Activated CD8-positive, alpha-beta memory T cell treated with anti-CD3 and anti-CD28 coated beads, Interleukin-2, amount 10 ng/mL, durations not matched to agents 7 days and 5 days (primary cell): ENCODE measurements at places on chromosomes 2 and 18. TPM values are rescaled to one million over a fixed set of nuclear protein-coding genes. Genes with fewer than 3 reads are reported as not detected.

- H3K36me3 ChIP-seq: no peaks in the 10 kb centered on the region
- no peak overlapping the region for H3K27ac ChIP-seq
- no peak for DNase-seq
Measured at GRCh38 chr18:72651033-72651432, 106.9 kb upstream of the CBLN2 start.

GRCh38 chr2:27428978-27429541 is 629 bp downstream of the NRBP1 start:
- peak; percentile 88 for DNase-seq
- peak overlapping the region; percentile 93 for H3K4me3 ChIP-seq
- H3K4me1 ChIP-seq: peaks cover 31% of the 10 kb centered on the region
- peaks cover 14% of the 10 kb centered on the region for H3K36me3 ChIP-seq
- no peaks in the 10 kb centered on the region for H3K27me3 ChIP-seq

- H3K27ac ChIP-seq: no peak overlapping the region
- no peaks in the 10 kb centered on the region for H3K4me1 ChIP-seq
- H3K36me3 ChIP-seq: no peaks in the 10 kb centered on the region
- H3K4me3 ChIP-seq: no peak overlapping the region
- DNase-seq: no peak
Measured at GRCh38 chr2:220904015-220904414, 668.1 kb downstream of the EPHA4 start.

DNA sequence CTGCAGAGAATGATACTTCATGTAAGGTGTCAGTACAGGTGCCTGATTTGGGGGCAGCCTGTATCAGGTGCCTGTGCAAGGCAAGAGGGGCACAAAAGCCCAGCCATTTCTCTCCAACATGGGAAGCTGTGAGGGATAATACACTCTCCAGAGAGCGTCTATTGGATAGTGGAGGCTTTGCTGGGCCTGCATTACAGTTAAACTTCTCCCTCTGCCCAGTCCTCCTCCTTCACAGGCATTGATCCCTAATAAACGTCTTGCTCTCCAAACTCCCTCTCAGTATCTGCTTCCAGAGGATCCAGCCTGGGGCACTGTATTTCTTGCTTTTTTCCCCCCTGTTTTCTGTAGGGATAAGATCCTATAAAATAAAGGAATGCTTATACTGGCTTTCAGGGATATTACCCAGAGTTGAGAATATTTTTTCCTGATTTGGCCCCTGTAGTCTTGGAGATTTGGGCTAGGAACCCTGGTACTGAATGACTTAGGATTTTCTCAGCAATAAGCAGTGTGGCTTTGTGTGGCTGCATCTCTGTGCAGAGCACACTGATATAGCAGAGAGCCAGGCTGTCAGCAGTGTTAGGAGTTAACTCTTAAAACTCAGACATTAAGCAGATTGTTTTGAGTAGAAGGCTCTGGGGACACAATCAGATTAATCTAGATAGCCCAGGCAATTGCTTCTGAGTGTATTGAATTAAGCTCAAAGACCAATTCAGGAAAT is 330.6 kb downstream of the CYRIA start:
- no peak overlapping the region for H3K27ac ChIP-seq
- H3K4me1 ChIP-seq: no peaks in the 10 kb centered on the region
- H3K27me3 ChIP-seq: no peaks in the 10 kb centered on the region
- H3K36me3 ChIP-seq: no peaks in the 10 kb centered on the region

GRCh38 chr18:30457156-30457555 is 585.4 kb downstream of the DSC3 start:
- H3K4me3 ChIP-seq: no peak overlapping the region
- H3K27ac ChIP-seq: no peak overlapping the region
- H3K4me1 ChIP-seq: no peaks in the 10 kb centered on the region
- H3K36me3 ChIP-seq: no peaks in the 10 kb centered on the region

DNA sequence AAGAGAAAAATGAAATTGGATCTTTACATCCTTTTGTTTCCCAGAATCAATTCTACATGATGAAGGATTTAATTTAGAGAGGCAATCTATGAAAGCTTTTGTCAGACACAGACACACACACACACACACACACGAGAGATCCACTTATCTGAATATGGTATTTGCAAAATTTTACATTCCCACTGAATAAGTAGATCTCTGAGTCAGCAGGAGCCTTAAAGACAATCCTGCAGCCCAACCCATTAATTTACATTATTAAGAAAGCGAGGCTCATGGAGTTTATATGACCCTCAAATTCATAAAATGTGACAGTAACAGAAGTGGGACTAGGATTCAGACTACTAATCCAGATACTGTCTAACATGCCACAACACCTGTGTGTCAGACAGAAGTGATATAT is 404.4 kb downstream of the NRXN1 start:
- DNase-seq: no peak
- H3K4me3 ChIP-seq: no peak overlapping the region
- H3K27me3 ChIP-seq: no peaks in the 10 kb centered on the region
- H3K27ac ChIP-seq: no peak overlapping the region

DNA sequence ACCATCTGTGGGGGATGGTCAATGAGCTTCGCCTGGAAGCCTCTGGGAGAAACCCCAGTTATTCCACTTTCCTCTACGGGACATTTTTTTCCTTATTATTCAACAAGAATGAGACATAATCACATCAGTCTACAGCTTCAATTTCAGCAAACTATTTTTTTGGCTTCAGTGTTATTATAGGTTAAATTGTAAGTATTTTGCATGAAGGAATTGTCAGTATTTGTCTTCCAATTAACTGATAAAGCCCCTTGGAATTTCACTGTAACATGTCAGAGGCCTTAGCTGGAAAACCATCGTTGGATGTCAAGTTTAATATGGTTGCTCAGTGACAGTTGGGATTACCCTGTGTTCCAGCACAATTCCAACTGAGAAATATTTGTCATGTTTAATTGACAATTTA is 480.9 kb upstream of the CHST9 start:
- H3K4me1 ChIP-seq: no peaks in the 10 kb centered on the region
- H3K27me3 ChIP-seq: no peaks in the 10 kb centered on the region
- DNase-seq: no peak
- no peaks in the 10 kb centered on the region for H3K36me3 ChIP-seq

GRCh38 chr2:11029136-11029535 is 117.4 kb downstream of the KCNF1 start:
- no peaks in the 10 kb centered on the region for H3K36me3 ChIP-seq
- H3K4me1 ChIP-seq: no peaks in the 10 kb centered on the region
- no peak for DNase-seq
- no peak overlapping the region for H3K27ac ChIP-seq
- H3K4me3 ChIP-seq: no peak overlapping the region

DNA sequence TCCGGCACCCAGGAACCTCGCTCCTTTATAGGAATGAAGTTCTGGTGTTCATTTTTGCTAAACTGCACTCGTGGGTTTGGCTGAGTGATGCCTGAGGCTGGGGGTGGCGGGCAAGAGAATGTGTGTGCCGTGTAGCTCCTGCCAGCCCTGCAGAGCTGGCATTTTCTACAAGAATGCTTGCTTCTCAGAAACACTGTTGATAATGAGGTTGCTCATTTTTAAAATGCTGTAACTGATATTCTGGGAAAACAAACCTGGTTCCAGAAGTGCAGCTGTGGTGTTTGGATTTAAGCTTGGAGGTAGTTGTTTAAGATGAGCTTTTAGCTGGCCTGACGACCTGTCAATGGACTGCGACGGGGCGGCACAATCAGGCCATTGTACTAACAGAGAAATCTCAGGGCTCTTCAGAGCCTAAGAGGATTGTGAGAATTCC is 511.9 kb upstream of the TNP1 start:
- H3K27ac ChIP-seq: no peak overlapping the region
- no peaks in the 10 kb centered on the region for H3K36me3 ChIP-seq
- no peak for DNase-seq
- no peaks in the 10 kb centered on the region for H3K27me3 ChIP-seq
- no peak overlapping the region for H3K4me3 ChIP-seq

DNA sequence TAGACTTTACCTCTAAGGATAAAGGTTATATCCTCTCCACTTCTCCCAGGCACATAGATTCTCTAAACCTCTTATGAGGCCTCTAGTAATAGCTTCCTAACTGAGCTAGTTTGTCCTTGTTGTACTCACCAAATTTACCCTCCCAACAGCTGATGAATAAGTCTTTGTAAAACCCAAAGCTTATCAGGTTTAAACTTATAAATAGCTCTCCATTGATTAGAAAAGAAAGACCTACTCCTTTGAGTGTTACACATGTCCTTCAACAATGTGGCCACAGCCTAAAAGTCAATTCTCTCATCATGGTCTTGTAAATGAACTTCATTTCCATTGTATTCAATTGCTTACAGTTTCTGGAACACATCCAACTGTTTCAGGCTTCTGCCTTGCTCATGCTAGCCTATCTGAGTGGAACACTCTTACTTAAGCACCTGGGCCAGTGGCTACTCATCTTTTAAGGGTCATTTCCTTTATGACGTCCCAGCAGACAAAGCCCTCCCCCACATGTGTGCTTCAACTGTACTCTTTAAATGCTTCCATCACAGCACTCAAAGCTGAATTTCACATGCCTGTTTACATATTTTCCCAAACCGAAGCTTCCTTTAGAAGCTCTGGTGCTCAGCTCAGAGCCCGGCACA is 131.6 kb downstream of the CDH2 start:
- no peak overlapping the region for H3K27ac ChIP-seq
- H3K4me3 ChIP-seq: no peak overlapping the region
- no peaks in the 10 kb centered on the region for H3K36me3 ChIP-seq
- DNase-seq: no peak
- no peaks in the 10 kb centered on the region for H3K27me3 ChIP-seq

DNA sequence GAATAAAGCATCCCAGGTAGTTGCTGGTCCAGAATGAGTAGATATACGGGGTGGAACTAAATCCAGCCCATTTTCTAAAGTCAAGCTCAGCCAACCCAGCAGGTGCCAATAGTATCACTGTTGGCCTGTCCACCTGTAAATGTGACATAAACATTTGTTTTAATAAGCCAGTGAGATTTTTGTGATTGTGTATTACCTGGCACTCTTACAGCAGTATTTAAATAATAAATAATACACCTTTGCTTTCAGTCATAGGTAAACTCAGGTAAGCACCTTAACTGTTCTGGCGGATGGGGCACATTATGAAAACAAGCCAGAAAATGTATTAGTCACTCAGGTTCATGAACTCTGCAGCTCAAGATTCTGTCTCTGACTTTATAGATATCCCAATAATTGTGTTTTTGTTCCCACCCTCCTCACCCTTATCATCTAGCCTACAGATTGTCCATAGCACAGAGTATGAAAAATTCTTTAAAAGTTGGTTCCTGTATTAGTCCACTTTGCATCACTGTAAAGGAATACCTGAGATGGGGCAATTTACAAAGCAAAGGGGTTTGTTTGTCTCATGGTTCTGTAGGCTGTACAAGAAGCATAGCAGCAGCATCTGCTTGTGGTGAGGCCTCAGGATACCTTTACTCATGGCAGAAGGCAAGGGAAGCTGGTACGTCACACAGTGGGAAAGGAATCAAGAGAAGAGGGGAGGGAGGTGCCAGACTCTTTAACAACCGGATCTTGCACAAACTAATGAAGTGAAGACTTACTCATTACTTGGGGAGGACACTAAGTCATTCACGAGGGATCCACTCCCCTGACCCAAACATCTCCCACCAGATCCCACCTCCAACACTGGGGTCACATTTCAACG is 73.0 kb upstream of the CYRIA start:
- no peak overlapping the region for H3K4me3 ChIP-seq
- H3K36me3 ChIP-seq: no peaks in the 10 kb centered on the region
- DNase-seq: no peak
- H3K27me3 ChIP-seq: no peaks in the 10 kb centered on the region
- H3K27ac ChIP-seq: no peak overlapping the region
- no peaks in the 10 kb centered on the region for H3K4me1 ChIP-seq

DNA sequence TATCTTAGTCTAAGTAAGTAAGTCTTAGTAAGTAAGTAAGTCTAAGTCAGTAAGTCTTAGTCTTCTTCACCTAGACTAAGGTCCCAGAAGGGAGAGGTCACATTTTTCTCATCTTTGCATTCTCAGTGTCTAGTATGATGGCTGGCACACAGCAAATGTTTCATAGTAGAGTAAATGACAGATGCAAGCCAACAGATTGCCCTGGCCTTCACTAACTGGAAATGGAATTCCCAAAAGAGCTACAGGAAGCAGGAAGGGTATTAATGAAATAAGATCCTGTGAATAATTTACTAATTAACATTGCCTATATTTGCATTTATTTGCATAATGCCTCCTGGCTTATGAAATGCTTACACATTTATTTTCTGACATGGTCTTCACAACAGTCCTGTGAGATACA is 221.6 kb downstream of the RAD51AP2 start:
- no peak overlapping the region for H3K27ac ChIP-seq
- H3K36me3 ChIP-seq: no peaks in the 10 kb centered on the region
- no peak for DNase-seq
- no peak overlapping the region for H3K4me3 ChIP-seq
- H3K4me1 ChIP-seq: no peaks in the 10 kb centered on the region
- no peaks in the 10 kb centered on the region for H3K27me3 ChIP-seq

DNA sequence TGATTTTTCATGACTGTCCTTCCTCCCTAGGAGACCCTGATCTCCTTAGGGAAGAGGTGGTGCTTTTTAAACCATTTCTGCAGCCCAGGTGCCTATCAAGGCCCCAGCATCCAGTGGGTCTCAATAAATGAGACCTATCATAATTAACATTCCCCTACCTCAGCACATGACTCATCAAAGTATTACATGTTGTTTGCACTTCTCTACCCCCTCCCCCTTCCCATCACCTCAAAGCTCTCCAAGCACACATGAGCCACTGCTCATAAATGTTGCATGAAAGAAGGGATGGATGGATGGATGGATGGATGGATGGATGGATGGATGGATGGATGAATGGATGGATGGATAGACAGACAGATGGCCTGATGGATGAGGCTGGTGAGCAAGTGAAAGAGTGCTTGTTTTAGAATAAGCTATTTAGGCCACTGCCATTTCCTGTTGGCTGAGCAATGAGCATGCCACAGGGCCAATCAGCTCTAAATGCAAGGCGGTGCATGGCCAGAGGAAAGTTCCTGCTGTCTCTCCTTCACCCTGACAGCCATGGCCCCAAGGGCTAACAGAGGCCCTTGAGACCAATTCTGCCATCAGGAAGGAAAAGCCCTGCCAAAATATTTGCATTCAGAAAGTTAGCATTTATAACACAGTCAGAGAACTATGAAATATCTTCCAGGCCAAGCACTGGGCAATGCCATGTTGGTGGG is 20.9 kb upstream of the STEAP3 start:
- no peak for DNase-seq
- H3K36me3 ChIP-seq: no peaks in the 10 kb centered on the region

GRCh38 chr18:74378179-74378682 is 62.6 kb downstream of the C18orf63 start:
- H3K36me3 ChIP-seq: no peaks in the 10 kb centered on the region
- DNase-seq: peak; percentile 51
- no peaks in the 10 kb centered on the region for H3K27me3 ChIP-seq
- H3K4me3 ChIP-seq: peak overlapping the region; percentile 4

PLGLB2 gene
- 0.85 TPM for total RNA-seq

GPR45 gene
- not detected for total RNA-seq

TMEM247 gene
- total RNA-seq: not detected

ANKRD36 gene
- 37.6 TPM for total RNA-seq

NPHP1 gene
- total RNA-seq: 0.18 TPM

GPR75 gene
- total RNA-seq: 3.3 TPM

TRAK2 gene
- total RNA-seq: 42.7 TPM

DYSF gene
- 8.9 TPM for total RNA-seq

GATA6 gene
- total RNA-seq: not detected

SDC1 gene
- not detected for total RNA-seq

NEB gene
- total RNA-seq: 0.12 TPM

DUSP2 gene
- total RNA-seq: 32.0 TPM

SP140 gene
- total RNA-seq: 132 TPM
